ENCODE measurements at places on chromosomes 16 and 17. TPM values are rescaled to one million over a fixed set of nuclear protein-coding genes. Genes with fewer than 3 reads are reported as not detected.

ARHGAP44 gene
- total RNA-seq: 13.0 TPM

FBXW10 gene
- not detected for total RNA-seq

ANKFN1 gene
- 5.6 TPM for total RNA-seq

CEP295NL gene
- total RNA-seq: 1.8 TPM
